ENCODE measurements at places on chromosomes 5 and 9. TPM values are rescaled to one million over a fixed set of nuclear protein-coding genes. Genes with fewer than 3 reads are reported as not detected.

DNA sequence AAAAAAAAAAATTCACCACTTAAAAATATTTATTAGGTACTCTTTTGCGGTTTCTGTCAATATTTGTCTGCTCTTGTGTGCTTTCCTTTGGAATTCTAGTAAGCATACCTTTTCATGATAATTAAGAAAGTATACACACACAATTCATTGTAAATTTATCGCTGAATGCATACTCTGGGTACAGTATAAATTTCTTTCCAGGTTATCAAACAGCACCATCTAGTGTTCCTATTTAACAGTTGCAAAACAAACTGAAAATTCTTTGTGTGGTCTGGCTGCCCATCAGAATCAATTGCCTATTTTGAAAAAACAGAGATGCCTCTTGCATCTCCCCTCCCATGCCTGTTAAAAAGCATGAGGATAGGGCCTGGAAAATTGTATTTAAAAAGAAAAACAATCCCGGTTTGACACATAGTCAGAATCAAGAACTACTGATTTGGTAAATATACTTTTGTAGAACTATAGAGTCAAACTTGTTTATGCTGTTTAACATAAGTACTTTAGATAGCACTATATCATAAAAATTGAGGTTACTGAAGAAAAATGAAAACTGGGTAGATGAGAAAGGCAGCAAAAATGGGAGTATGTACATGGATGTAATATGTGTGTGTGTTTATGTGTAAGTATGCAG, 16.2 kb downstream of the PGGT1B start:
- DNase-seq, result peak; percentile 83

GRCh38 chr9:135100725-135101410, 13.4 kb downstream of the OLFM1 start:
- DNase-seq, result no peak

DNA sequence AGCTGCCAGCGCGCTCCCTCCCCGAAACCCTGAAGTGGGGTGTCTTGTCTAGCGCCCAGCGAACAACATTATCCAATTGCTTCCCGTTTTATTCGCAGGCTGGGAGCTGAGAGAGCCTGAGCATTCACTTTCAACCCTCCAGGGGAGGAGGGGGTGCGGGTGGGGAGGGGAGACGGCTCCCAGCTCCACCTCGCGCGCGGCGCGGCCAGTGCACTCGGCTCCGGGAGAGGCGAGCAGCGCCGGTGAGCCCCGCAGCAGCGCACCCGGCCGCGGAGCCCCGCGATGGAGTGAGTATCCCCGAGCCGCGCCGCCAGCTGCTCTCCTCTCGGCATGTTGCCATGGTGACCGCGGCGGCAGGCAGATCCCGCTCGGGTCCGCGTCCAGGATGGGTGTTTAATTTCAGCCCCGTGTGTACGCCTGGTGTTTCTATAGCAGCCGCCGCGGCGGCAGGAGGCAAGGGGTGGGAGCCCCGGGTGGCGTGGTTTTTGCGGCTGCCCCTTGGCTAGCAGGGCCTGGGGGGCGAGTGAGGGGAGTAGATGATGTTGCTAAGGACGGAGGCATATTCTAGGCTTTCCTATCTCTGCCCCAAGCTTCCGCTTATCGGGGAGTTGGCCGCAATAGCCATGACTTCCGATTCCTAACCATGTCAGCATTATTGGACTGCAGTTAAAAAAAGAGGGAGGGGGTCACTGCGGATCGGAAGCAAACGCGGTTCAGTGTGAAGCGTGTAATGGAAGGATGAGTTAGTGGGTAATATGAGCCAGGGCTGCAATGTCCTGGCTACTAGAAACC, 139.2 kb upstream of the PALM2AKAP2 start:
- peak; percentile 95 for DNase-seq

DNA sequence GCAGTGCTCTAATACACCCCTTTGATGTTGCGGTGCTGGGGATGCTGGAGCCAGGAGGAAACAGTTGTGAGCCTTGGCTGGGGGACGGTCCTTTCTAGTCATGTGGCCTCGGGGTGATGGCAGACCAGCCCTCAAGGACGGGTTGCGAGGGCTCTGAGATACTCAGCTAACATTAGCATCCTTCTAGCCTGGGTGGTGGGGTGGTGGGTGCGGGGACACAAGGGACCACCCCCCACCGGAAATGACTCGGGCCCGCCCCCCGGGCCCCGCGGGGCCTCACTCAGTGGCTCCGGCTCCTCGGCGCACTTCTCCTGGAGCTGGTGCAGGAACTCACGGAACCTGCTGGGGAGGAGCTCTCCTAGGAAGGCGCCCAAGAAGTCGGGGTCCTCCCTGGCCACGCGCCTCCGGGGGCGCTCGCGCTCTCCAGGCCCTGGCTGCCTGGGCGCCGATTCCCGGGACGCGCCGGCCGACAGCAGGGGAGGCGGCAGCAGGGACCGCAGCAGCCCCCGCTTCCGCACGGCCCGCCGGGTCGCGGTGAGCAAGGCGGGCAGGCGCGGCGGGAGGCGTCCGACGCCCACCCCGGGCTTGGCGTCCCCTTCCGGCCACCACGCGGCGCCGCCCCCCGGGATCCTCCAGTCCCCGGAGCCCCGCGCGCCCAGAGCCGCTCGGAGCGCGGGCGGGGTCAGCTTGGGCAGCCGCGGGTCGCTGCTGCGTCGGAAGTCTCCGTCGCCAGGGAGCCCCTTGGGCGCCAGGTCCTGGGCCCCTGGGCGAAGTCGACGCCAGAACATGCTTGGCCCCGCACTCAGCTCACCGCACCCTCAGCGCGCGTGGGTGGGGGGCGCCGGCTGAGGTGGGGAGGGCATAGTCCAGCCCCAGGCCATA, 873 bp downstream of the C9orf50 start:
- peak; percentile 60 for DNase-seq

DNA sequence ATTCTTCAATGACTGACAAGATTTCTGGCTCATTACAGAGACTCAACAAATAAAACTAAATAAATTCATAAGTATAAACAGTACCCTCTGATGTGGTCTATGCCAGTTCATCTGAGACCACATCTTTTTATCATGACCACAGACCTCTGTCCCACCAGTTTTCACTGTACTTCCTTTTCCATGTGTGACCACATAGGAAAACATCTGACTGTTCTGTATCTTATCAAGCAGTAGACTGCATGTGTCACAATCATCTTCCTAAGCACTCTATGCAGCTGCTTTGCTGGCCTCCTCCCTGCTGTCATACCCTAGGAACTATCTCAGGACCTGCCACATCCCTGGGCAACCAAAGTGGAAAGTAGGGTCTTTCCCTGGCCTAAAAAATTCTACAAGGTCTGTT, 205.0 kb upstream of the ZNF462 start:
- no peak for DNase-seq

DNA sequence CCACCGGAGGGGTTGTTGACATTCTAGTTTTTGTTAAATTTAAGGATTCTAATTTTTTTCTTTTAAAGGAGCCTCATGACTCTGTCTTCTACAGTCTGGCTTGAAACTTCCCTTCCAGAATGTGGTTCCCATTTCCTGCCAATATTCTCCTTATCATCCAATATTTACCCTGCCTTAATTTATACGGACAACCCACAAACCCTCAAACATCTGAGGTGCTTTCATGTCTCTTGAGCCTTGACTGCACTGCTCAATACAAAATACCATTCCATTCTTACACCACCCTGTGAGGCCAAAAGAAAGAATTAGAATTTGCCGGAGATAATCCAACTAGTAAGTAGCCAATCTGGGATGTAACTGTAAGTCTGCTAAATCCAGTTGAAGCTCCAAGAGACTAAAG, 346.5 kb downstream of the SPOCK1 start:
- no peak for DNase-seq

- no peak for DNase-seq
Observed at GRCh38 chr5:151098768-151099121, 17.9 kb upstream of the TNIP1 start.

DNA sequence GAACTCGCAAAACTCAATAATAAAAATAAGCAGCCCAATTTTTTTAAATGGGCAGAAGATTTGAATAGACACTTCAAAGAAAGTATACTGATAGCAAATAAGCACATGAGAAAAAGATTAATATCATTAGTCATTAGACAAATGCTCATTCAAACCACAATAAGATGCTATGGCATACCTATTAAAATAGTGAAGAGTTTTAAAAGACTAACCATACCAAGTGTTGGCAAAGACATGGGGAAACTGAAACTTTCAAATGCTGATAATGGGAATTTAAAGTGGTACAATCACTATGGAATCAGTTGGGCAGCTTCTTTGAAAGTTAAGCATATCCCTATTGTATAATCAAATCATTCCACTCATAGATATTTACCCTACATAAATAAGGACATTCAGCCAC, 26.6 kb upstream of the ORM1 start:
- DNase-seq, result no peak

DNA sequence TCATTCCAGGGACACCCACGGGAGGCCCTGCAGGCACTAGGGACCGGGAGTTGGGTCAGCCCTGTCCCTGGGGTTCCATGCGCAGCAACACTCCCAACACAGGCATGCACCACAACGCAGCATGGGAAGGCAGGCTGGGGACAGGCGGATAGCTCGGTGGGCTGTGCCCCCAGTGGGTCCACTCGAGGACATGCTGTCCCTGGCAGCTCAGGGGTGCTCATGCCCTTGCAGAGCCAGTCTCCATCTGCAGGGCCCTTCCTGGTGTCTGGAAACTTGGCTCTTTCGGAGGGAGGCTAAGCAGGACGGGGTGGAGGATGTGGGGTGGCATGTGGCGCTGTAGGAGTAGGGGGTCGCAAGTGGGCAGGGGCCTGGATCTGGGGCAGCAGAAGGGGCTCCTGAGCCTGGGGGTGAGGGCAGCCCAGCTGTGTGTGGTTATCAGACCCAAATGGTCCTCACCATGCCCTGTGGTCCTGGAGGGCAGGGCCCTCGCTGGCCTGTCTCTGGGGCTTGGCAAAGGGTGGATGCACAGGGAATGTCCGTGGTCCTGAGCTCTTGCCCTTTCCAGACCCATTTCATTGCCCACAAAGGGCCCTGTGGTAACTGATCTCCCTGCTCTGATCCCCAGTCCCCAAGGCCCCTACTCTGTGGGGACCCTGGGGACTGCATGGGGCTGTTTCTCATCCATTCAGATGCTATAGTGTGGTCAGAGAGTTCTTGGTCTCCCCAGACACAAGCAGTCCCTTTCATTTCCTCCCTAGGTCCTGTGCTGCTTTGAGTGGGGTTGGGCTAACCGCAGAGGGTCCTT, 90.3 kb upstream of the PHYKPL start:
- DNase-seq, result no peak

DNA sequence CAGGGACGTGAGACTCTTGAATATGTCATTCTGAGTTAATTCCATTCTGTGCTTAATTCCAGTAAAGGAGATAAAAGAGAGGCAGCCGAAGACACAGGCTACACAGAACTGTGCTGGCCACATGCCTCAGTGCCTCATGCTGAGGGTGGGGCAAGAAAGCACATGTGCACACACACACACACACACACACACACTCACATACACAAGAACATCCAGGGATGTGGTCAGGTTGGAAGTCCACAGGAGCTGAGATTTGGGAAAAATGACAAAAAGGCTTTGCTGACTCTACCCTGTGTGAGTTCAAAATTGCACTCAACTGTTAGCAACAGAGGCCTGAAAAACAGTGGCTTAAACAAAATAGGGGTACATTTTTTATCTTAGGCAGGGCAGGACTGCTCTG, 40.5 kb downstream of the ALG2 start:
- DNase-seq, result no peak

DNA sequence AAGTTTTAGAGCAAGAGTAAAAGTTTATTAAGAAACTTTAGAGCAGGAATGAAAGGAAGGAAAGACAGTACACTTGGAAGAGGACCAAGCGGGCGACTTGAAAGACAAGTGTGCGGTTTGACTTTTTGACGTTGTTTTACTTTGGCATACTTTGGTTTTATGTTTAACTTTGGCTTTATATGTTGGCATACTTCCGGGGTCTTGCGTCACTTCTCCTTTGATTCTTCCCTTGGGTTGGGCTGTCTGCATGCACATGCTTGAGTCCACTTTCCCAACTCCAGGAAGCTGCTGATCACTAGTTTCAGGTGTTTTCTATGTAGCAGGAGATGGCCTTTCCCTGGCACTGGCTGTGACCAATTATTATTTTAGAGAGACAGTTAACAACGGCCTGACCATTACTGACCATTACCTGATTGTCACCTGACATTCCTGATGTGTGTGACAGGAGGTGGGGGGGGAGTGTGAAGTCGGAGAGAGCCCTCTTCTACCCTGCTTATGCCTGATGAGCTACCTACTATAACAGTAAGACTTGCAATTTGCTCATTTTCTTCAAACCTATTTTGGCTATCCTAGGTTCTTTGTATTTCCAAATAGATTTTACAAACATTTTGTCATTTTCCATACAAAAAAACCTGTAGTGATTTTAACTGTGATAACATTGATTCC, 45.5 kb downstream of the TNFSF8 start:
- DNase-seq, result no peak

DNA sequence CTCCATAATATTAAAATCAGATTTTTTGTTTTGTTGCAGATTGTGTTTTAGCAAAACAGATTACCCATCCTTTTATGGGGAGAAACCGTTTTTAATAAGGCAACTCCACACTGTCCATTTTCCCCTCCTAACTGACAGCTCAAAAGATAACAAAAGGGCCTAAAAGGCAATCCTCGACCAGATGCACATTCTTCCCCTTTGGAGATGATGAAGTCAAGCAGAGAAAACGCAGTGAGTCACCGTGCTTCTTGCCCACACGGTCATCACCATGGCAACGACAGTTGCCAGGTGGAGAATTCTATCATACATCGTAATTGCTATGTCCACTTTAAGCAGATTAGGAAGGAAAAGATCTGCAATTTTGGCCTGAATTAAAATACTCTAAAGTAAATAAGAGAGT, 96.4 kb downstream of the DIRAS2 start:
- DNase-seq, result peak; percentile 57

GRCh38 chr5:57662991-57663390, 180.4 kb upstream of the ACTBL2 start:
- DNase-seq, result no peak

GRCh38 chr5:148336704-148337435, 1.5 kb downstream of the SPINK9 start:
- DNase-seq, result no peak

- no peak for DNase-seq
Observed at GRCh38 chr9:2229109-2229721, 214.1 kb downstream of the SMARCA2 start.

GRCh38 chr5:42982107-42982622, 58.0 kb downstream of the ANXA2R start:
- no peak for DNase-seq

The GFM2 gene
- polyA plus RNA-seq, result 14.2 TPM

The RASEF gene
- polyA plus RNA-seq, result 3.4 TPM

The PCDHAC2 gene
- polyA plus RNA-seq, result 1.8 TPM

The CTSV gene
- polyA plus RNA-seq, result 19.0 TPM

The CTXN3 gene
- polyA plus RNA-seq, result 3.0 TPM

The FBXL7 gene
- 18.8 TPM for polyA plus RNA-seq

Data from brain (organoid and tissue), 16 donors.